Spleen (tissue), 13 donors: ENCODE measurements at places on chromosomes 7 and 10.
A peak's percentile ranks its signal among the peaks of the same experiment; 100 is the strongest.

GRCh38 chr7:1007901-1008300 lies 24.9 kb downstream of the CYP2W1 start:
- DNase-seq, result no peak

- DNase-seq, result no peak
Observed at GRCh38 chr7:106767498-106768323, 97.4 kb upstream of the PIK3CG start.

DNA sequence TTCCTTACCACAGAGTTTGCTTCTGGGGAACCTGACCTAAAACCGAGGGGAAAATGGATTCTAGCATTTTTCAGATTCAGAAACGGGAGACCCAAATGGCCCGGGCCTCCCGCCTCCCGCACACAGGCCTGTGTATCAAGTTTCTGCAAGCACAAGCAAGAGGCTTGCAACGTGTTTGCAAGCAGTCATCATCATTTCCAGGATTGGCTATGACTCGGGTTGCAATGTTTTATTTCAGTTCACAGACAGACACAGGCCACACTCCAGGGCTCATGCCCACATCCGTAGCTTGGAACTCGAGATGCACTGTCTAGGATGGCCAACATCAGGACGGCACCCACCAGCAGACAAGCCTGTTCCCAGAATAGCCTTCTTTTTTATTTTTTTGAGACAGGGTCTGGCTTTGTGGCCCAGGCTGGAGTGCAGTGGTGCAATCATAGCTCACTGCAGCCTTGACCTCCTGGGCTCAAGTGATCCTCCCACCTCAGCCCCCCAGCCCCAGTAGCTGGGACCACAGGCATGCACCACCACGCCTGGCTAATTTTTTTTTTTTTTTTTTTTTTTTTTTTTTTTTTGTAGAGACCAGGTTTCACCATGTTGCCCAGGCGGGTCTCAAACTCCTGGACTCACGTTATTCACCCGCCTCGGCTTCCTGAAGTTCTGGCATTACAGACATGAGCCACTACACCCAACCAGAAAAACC lies 68.1 kb upstream of the FOXK1 start:
- DNase-seq, result no peak

GRCh38 chr7:124255041-124255655 lies 222.3 kb upstream of the TMEM229A start:
- DNase-seq, result no peak

DNA sequence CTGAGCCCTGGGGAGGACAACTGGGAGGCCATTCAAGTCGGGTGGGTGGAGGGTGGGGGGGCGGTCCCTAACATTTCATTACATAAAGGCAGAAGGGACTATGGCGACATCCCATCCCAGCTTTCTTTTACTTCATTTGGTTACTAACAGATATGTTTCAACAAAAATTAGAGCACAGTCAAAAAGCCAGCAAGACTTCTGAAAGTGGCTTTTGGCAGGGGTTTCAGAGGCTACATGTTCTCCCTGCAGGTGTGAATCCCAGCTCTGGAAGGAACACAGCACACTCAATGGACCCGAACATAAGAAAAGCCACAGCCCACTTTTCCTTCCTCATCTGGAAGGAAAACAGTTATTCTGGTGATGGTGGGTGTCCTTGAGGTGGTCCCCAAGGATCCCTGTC lies 7.1 kb downstream of the FAM171A1 start:
- DNase-seq, result no peak

DNA sequence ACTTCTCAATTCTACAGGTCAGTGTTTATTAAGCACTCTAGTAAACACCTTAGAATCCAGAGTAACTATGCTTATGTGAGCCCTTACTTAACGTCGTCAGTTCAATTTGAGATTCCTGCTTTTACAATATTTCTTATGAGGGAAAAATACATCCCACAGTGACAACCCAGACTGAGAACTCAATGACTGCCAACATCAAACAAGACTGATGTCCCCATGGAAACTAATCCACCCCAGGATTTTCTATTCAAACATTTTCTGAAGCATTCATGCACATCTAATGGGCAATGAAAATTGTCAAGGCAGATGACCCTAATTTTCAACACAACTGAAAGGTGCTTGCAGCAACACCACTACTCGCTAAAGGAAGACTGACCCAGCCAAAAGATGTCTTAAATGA lies 67.0 kb downstream of the ATE1 start:
- DNase-seq, result no peak

- DNase-seq, result no peak
Observed at GRCh38 chr7:137628216-137628615, 218.6 kb downstream of the DGKI start.

GRCh38 chr7:140211698-140212097 lies 34.9 kb upstream of the KDM7A start:
- DNase-seq, result no peak

GRCh38 chr10:32938554-32939061 lies 19.4 kb downstream of the ITGB1 start:
- DNase-seq, result peak; percentile 73

DNA sequence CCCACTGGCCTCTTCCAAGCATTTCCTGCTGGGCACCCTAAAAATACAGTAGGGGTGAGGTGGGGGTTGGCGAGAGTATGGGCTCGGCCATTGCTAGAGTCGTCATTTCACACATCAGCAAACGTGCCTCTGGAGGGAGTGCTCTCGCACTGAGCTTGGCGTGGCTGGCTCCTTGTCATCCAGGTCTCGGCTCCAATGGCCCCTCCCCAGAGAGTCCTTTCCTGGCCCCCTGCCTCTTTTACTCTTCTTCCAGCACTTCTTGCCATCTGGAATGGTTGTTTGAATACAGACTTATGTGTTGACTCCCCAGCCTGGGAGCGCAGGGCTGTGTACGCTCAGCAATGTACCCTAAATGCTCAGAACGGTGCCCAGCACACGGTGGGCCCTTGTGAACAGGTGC lies 18.8 kb downstream of the UNC5B start:
- DNase-seq, result no peak
